RPMI7951 (cell line): ENCODE measurements at places on chromosomes 7 and 10.

DNA sequence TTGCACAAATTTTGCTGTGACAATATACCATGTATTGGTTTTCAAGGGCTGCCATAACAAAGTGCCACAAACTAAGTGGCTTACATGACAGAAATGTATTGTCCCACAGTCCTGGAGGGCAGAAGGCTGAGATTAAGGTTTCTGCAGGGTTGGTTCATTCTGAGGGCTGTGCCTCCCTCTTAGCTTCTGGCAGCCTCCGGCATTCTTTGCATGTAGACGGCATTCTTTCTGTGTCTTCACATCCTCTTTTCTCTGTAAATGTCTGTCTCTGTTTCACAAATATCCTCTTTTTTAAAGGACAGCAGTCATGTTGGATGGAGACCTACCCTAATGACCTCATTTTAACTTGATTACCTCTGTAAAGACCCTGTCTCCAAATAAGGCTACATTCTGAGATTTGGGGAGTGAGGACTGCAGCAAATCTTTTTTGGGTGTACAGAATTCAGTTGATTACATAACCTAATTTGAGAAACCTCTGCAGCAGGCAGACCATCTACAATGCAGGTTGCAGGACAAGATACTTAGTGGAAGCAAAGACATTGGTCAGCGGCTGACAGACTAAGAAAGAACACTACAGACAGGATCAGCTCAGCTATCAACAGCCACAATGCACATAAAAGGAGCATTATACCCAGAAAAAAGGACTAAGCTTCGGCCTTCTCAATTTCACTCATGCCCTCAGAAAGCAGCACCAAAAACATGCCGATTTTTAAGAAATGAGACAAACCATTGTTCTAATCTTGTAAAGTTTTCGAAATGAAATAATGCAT is 84.6 kb upstream of the FAM3C start:
- DNase-seq, result peak; percentile 47

- no peak for DNase-seq
Measured at GRCh38 chr10:20898866-20899535, 1.9 kb upstream of the NEBL start.

DNA sequence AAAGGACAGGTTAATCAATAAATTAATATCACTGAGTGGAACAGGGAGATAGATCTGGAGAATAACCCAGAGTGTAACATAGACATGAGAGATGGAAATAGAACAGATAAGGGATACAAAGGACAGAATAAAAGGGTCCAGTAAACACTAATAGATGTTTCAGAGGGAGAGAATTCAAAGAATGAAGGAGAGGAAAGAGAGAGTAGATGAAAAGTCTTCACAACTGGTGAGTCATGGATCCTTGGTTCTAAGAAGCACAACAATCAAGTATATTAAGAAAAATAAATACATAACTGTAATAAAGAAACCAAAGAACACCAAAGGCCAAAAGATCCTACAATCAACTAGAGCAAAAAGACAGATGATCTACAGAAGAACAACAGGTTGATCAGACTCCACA is 66.3 kb downstream of the BEND7 start:
- no peak for DNase-seq

GRCh38 chr7:90459888-90460287 is 9.6 kb upstream of the PTTG1IP2 start:
- peak; percentile 24 for DNase-seq

DNA sequence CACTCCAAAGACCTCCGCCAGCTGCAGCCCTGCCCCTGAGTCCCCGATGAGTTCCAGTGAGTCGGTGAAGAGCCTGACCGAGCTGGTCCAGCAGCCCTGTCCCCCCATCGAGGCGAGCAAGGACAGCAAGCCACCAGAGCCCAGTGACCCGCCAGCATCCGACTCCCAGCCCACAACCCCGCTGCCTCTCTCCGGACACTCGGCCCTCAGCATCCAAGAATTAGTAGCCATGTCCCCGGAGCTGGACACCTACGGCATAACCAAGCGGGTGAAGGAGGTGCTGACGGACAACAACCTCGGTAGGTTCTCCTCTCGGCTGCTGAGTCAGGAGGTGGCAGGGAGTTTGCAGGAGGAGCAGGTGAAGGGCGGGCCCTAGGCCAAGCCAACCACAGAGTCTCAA is 59.3 kb upstream of the SH2B2 start:
- DNase-seq, result no peak

DNA sequence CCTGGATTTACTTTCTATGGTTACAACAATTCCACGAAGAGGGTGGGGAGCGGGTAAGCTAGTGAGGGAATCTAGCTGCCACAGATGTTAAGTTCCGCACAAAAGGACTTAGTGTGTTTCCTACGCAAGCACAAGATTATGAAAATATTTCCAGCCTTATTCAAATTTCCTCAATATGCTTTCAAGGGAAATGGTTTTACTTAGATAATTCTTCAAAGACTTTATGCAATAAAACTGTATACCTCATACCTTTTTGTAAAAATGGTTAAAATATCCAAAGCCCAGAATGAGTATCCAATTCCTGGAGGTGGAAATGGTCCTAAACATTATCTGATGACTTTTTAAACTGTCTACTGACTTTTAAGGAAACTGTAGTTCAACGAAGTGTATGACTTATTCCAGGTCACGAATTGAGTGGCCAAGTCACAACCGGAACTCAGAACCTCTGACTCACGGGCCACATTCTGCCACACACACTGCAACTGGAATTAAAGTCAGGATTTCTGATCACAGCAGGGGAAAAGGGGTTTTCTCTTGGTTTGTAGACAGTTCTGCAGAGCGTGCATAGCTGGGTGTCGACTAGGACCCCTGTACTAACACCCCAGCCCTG is 20.2 kb upstream of the INSIG1 start:
- DNase-seq, result peak; percentile 61

DNA sequence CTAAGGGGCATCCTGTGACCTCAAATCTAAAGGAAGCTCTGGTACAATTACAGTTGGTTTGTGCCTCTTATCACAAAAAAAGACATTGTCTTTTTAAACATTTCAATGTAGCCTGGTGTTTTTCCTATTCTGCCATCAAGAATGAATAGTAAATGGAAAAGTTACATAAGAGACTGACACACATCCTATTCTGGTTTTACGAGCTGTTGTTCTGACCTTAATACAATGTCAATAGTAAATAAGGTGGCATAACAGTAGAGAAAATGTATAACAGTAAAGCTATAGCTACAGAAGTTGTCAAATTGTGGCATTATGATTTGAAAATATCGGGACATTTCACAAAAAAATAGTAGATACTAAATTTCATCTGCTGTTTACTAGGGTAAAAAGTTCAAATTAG is 88.4 kb downstream of the NT5C2 start:
- no peak for DNase-seq

- DNase-seq, result no peak
Measured at GRCh38 chr10:114206902-114207301, 27.7 kb downstream of the TDRD1 start.

DNA sequence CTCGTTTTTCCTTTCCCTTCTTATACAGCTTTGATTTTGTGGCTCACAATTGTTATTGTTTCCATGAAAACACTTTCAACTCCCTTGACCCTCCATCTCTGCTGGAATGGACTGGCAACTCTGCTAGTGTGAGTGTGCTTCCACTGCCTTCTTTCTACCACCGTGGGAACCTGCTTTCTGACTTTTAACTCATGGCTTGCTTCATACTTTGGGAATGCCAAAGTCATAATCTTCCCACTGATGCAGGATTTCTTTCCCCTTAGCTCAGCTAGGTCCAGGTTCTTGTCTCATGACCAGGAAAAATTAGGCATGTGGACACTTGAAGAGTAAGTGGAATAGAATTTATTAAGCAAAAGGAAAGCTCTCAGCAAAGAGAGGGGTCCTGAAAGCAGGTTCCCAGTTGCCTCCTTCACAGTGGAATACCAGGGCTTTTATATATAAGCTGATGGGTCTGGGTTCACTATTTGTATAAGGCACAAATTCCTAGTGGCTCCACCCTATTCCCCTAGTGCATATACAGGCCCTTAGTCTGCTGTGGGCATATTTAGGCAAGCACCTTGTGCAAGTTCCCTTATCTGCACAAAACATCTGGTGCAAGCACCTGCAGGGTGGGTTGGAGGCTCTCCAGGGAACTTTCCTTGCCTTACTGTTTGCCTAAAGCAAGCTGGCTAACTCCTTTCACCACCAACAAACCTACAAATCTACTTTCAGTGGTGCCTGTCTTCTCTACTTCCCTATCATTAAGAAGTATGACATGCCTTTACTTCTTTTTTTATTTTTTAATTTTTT is 119.5 kb downstream of the CFAP58 start:
- DNase-seq, result peak; percentile 45

DNA sequence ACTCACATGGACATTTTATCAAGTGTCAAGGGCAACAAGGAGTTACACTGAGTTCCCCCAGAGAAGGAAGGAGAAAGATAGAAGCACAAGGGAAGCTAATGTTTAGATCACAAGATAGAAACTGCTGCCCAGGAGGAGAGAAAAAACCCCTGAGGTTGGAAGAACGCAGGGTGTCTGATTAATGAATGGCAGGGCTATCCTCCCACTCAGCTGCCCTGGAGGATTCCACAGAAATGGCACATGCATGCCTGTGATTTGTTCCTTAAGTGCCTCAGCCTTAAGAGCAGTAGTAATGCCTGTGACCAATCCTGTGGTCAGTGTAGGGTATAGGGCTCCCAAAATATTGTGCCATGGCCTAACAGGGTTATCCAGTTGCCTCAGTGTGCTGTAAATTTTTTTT is 20.2 kb downstream of the DNAJB9 start:
- DNase-seq, result peak; percentile 14

DNA sequence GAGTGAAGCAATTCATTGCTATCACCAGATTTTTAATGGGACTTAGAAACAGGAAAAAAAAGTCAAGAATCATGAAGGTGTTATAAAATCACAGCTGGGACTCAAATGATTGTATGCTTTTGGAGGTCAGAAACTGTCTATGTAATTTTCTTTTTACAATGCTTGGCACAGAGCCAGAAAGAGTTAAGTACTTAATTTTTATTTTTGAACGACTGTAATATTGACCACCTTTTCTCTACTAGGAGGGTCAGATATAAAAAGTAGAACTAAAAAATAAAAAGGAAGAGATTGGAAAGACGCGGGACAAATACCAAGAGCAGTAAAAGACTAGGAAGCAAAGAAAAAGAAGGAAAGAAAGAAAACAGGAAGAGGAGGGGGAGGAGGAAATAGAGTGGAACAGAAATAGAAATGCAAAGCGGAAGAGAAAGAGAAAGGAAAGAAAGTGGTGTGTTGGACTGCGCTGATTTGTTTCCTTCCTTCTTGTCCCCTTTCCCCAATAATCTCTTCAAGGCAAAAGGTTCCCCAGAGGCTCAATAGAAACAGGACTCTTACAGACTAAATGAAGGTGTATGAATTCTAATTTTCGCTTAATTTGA is 23.2 kb upstream of the C1GALT1 start:
- peak; percentile 49 for DNase-seq

DNA sequence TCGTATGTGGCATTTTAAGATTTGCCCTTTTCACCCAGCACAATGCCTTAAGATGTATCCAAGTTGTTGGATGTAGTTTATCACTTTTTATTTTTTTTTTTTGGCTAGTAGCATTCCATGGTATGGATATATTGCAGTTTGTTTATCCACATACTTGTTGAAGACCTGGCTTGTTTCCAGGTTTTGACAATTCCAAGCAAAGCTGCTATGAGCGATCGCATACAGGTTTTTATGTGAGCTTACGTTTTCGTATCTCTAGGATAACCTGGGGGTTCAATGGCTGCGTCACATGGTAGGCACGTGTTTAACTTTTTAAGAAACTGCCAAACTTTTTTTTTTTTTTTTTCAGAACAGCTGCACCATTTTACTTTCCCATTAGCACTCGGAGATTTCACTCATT is 32.2 kb downstream of the BAIAP2L1 start:
- no peak for DNase-seq

- DNase-seq, result no peak
Measured at GRCh38 chr7:44258423-44258760, 57.6 kb downstream of the YKT6 start.

GRCh38 chr7:51062222-51062987 is 254.2 kb downstream of the COBL start:
- DNase-seq, result no peak

DNA sequence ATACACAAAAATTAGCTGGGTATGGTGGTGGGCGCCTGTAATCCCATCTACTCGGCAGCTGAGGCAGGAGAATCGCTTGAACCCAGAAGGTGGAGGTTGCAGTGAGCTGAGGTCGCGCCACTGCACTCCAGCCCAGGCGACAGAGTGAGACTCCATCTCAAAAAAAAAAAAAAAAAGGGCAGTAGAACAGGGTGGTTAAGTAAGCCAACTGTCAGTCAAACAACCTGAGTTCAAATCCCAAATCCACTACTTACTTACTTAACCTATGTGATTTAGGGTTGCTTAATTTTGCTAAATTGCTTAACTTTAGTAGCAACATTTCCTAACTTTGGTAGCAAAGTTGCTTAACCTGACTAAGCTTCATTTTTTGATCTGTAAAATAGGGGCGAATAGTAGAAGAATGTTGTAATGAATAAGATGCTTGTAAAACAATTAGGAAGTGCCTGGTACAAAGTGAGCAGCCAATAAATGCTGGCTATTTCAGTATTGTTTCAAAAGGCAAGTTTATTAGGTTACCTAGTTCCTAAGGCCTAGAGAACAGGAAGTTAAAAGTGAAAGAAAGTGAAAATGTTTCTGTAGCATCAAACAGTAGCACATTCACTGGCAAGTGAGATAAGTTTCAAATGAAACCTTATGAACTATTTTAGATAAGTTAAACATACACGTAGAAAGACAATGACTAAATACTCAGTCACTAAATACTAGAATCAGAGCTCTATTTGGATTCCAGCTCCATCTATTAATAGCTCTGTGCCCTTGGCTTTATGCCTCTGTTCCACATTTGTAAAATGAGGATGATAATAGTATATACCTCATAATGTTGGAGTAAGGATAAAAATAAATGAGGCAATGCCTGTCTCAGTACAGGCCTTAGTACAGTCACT is 64.3 kb downstream of the HOXA1 start:
- peak; percentile 50 for DNase-seq
